GM23338 (cell line): ENCODE measurements at places on chromosomes 12 and 14.

- peak; percentile 31 for DNase-seq
These were observed 12.3 kb downstream of the GPR19 start for GRCh38 chr12:12683725-12684124.

DNA sequence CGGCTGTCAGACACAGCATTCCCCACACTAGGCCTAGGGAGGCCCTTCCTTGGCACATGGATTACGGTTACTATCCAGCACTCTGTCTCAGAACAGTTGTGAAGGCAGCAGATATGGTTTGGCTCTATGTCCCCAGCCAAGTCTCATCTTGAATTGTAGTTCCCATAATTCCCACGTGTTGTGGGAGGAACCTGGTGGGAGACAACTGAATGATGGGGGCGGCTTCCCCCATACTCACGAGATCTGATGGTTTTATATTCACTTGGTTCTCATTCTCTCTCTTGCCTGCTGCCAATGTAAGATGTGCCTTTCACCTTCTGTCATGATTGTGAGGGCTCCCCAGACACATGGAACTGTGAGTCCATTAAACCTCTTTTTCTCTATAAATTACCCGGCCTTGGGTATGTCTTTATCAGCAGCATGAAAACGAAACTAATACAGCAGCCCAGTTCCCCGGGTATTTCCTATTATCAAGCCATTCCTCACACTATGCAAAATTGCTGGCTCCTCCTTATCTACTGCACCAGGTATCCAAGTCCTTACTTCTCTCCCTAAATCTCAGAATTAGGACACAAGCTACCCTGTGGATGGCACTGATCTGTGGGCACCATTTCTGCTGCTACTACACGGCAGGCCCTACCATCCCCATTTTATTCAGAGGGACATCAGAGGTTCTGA, 33.3 kb downstream of the NT5DC3 start:
- no peak for DNase-seq

DNA sequence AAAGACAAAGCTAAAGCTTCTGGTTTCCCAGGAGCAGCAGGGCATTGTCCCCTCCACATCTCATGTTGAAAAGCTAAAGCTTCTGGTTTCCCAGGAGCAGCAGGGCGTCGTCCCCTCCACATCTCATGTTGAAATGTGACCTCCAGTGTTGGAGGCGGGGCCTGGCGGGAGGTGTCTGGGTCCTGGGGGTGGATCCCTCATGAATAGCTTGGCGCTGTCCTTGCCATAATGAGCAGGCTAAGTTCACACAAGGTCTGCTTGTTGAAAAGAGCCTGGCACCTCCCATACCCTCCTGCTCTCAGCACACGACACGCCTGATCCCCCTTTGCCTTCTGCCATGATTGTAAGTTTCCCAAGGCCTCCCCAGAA, 123.7 kb downstream of the PIWIL1 start:
- no peak for DNase-seq

- DNase-seq, result no peak
These were observed 153.1 kb upstream of the FRMD6 start for GRCh38 chr14:51498411-51499227.

- no peak for DNase-seq
These were observed 77.0 kb downstream of the SLC25A47 start for GRCh38 chr14:100400115-100400514.

DNA sequence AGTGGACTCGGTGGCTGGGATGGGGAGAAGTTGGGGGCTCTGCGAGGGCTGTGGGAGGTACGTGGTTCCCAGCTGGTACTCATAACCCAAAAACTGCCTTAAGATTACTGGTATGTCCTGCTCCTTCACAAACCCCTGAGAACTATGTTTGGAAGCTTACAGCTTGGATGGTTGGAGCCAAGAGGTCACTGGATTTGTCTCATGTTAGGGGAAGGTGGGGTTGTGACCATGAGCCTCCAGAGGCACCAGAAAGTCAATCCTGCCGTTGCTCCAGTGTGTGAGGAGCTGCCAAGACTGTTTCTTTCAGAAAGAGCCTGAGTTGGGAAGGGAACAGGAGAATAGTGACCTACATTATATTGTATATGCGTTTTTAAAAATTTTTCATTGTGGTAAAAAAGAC, 33.5 kb downstream of the TEAD4 start:
- DNase-seq, result no peak

DNA sequence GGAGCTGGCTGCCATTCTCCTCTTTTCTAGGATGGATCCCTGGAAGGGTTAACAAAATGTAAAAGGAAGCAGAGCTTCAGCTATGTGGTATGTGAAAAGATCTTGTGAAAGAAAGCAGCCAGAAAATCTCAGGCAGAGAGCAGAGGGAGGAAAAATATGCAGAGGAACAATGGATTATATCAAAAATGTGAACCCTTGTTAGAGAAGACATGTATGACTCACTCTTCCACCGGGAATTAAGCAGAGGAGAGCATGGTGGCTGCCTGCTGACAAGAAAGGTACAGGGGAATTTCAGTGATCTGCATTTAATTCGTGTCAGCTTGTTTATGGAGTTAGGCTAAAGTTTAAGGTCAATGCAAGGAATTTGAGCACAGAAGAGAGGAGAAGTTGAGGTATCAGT, 46.3 kb downstream of the KCNA1 start:
- DNase-seq, result no peak

DNA sequence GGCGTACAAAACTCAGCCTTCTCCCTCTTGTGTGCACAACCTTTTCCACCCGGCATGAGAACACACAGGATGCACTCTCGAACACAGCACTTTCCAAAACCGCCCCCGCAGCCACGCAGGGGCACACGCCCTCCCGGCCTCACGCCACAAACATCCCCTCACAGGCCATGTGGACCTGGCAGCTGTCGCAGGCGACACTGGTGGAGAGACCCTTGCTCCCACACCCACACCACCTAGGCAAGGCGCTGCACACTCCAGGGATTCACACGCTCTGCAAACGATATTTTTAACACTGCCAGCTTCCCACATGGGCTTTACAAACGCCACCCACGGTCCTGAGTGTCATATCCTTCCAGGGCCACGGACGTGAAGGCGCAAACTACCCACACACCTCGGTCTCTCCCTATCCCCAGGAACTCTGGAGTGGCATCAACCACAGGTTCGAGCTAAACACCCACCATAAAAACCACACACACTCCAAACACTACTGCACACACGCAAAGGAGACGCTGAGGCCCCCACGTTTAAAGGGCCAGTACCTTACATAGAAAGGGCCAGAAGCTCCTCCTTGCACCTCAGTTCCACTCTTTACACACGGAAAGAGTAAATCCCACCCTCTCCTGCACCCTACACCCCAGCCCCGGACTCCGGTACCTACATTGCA, 12.4 kb upstream of the ITGB7 start:
- no peak for DNase-seq

- DNase-seq, result no peak
These were observed 7.7 kb upstream of the PSMA6 start for GRCh38 chr14:35284506-35284905.

DNA sequence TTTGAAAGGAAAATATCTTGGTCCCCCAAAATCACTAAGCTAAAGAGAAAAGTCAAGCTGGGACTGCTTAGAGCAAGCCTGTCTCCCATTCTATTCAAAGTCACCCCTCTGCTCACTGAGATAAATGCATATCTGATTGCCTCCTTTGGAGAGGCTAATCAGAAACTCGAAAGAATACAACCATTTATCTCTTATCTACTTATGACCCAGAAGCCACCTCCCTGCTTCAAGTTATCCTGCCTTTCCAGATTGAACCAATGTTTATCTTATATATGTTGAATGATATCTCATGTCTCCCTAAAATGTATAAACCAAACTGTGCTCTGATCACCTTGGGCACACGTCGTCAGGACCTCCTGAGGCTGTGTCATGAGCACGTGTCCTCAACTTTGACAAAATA, 14.6 kb upstream of the CCDC196 start:
- no peak for DNase-seq

DNA sequence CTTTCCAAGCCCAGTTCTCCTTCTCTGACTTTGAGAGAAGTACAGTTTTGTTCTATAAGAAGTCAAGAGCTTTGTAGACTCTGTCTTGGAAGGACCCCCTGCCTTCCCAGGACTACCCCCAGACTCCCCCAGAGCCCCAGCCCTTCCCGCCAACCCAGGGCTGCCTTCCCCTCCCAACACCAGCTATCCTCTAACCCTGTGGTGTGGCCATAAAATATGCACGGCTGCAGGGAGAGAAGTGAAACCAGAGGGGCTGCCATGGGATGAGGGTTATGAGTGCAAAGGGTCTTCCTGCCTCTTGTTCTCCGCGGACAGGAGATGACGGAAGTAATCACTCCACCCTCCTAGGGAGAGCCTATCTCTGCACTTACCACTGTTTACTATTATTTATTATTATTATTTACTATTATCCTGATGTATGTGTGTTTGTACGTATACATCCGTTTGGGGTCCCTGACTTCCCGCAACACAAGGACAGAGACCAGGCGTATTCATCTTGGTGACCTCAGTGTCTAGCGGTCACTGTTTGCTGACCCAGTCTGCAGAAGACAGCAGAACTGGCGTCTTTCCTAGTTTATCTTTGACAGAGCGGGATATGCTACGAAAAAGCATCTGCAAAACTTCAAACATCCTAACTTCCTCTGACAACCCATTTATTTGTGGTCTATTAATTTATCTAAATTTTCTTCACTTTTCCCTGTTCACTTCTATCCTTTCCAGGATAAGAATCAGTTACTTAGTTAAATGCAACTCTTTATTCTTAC, 3.5 kb upstream of the SCNN1A start:
- DNase-seq, result no peak

DNA sequence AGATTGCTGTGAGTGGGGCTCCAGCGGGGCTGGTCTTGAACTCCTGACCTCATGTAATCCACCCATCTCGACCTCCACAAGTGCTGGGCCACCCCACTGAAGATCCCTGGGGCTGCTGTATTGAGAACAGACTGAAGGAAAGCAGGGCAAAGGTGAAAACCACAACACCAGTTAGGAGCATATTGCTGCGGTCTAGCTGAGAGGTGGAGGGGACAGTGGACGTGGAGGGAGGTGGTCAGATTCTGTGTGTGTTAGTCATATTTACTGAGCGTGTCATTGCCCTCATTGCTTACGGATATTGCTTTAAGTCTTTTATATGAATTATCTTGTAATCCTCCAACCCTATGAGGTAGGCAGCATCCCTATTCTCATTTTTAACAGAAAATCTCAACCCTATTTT, 69.0 kb upstream of the OVCH1 start:
- no peak for DNase-seq

DNA sequence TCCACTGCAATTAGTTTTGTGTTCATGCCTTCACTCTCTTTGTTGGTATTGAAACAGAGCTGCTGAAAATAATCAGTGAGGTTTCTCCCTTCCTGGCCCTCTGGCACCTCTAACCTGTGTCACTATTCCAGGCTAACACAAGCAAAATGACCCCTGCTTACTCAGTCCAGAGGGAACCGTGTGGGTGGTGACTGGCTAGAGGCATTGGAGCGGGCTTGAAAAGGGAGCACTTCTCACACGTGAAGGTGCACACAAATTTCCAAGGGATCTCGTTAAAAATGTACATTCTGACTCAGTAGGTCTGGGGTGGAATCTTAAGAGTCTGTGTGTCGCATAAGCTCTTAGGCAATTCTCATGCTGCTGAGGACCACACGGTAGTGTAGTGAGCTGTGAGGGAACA, 1.3 kb upstream of the SLC24A4 start:
- no peak for DNase-seq

DNA sequence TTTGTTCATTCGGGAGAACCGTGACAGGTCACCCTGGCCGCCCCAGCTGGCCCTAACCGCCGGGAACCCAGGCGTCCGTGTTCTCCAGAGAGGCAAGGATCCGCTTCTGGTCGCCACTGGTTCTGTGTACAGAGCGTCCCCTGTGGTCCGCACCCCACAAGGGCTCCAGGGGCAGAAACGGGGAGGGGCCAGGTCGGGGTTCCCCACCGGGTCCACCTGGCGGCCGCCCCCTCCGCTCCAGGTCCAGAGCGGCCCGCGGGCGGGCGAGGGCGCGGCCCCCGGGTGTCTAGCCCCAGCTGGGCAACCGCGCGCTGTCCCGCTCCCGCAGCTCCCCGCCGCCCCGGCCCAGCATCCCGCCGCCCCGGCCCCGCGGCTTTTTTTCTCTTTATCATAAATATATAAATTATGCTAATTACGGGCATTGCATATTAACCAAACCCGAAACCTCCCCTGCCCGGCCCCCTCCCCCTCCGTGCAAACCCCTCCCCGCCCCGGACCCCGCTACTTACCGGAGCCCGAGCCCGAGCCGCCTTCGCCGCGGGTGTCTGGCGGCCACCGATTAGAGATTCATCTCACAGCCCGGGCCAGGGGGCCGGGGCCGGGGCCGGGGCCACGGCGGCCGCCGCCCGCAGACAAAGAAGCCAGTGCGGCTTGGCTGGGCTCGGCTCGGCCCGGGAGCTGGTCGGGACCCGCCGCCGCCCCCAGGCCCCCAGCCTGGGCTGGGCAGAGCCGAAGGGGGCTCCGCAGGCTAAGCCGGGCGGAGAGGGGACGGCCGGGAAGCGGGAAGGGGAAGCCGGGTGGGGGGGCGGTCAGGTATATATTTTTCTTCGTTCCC, 512 bp downstream of the POU6F1 start:
- peak; percentile 65 for DNase-seq

GRCh38 chr12:79935624-79936345, 888 bp upstream of the PPP1R12A start:
- peak; percentile 33 for DNase-seq

DNA sequence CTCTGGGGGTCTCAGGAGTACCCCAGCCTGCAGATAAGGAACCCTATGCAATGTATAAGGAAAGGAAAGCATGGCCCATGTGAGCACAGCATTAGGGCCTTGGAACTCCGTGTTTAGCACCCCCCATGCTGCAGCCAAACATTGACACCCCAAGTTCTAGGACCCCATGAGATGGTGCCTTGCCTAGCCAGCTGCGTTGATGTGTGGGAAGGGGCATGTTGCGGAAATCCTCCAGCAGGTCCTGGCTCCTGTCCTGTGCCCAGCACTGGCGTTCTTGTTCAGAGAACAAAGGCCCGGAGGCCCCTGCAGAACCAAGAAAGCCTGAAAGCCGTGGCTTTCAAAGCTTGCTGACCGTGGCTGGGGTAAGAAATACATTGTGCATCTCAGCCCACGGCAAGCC, 99.4 kb upstream of the DIO3 start:
- DNase-seq, result no peak

- DNase-seq, result no peak
These were observed 51.0 kb downstream of the ACTN1 start for GRCh38 chr14:68927956-68928675.

GRCh38 chr14:100376751-100377171, 53.6 kb downstream of the SLC25A47 start:
- DNase-seq, result peak; percentile 51

- no peak for DNase-seq
These were observed 77.9 kb downstream of the EP400 start for GRCh38 chr12:132027636-132028035.

DNA sequence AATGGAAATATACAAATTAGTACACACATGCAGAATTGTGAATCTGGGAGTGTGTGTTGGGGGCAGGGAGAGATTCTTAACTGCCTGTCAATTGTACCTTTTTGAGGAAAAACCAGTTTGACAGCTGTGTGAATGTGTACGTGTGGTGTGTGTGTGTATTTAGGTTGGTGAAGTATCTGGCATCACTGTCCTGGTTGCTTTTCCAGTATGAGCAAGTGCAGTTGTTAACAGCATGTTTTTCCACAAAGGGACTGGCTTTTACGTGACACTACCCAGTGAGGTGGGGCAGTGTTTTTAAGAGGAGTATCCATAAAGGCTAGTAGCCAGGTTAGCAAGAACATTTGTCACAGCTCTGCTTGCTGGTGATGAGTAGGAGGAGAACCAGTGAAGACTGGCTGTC, 56.1 kb downstream of the DAAM1 start:
- DNase-seq, result no peak
